ENCODE measurements at places on chromosomes 7 and 10. TPM values are rescaled to one million over a fixed set of nuclear protein-coding genes. Genes with fewer than 3 reads are reported as not detected.

The LLCFC1 gene
- not detected for polyA plus RNA-seq

The TMEM196 gene
- not detected for polyA plus RNA-seq

The LRMDA gene
- 8.3 TPM for polyA plus RNA-seq

The H2BK1 gene
- polyA plus RNA-seq: not detected

The NCF1 gene
- 2.3 TPM for polyA plus RNA-seq

The KCNH2 gene
- 50.2 TPM for polyA plus RNA-seq

The ACSL5 gene
- polyA plus RNA-seq: 8.9 TPM

The AGAP5 gene
- polyA plus RNA-seq: 1.8 TPM

The TAF6 gene
- polyA plus RNA-seq: 23.5 TPM

The TMEM225B gene
- polyA plus RNA-seq: 0.37 TPM

The YAE1 gene
- polyA plus RNA-seq: 34.3 TPM

The EPO gene
- not detected for polyA plus RNA-seq

The TRIM50 gene
- 0.15 TPM for polyA plus RNA-seq

The CCDC172 gene
- polyA plus RNA-seq: not detected

The FOXI2 gene
- not detected for polyA plus RNA-seq

The CLIP2 gene
- 4.5 TPM for polyA plus RNA-seq

The MYO1G gene
- polyA plus RNA-seq: 1.0 TPM

The HABP2 gene
- 0.12 TPM for polyA plus RNA-seq
